ENCODE measurements at places on chromosomes 6 and 20. TPM values are rescaled to one million over a fixed set of nuclear protein-coding genes. Genes with fewer than 3 reads are reported as not detected.

NRSN2 gene
- total RNA-seq = 5.3 TPM

FOXF2 gene
- total RNA-seq = 14.1 TPM

PCK1 gene
- total RNA-seq = 0.96 TPM

LY6G6D gene
- total RNA-seq = not detected

CCR6 gene
- 2.3 TPM for total RNA-seq

ZNF831 gene
- total RNA-seq = not detected

OXT gene
- not detected for total RNA-seq

PRRT1 gene
- not detected for total RNA-seq

SYNJ2 gene
- total RNA-seq = 14.2 TPM

PRR18 gene
- total RNA-seq = not detected

TMEM14B gene
- total RNA-seq = 336 TPM

RTEL1 gene
- total RNA-seq = 12.5 TPM

PRSS35 gene
- 0.34 TPM for total RNA-seq

POU5F1 gene
- 26.0 TPM for total RNA-seq

CD2AP gene
- 53.2 TPM for total RNA-seq

TLDC2 gene
- total RNA-seq = 13.6 TPM

C20orf96 gene
- 3.3 TPM for total RNA-seq

NMBR gene
- not detected for total RNA-seq

SNPH gene
- 11.1 TPM for total RNA-seq

SYNE1 gene
- 23.5 TPM for total RNA-seq

MDFI gene
- 0.35 TPM for total RNA-seq

PM20D2 gene
- total RNA-seq = 16.9 TPM

EYA2 gene
- total RNA-seq = not detected

SLCO4A1 gene
- 65.5 TPM for total RNA-seq

ADGRF4 gene
- total RNA-seq = 3.9 TPM

GNRH2 gene
- total RNA-seq = not detected

EPHA7 gene
- not detected for total RNA-seq

RAET1G gene
- not detected for total RNA-seq

CLVS2 gene
- total RNA-seq = not detected

NR2E1 gene
- not detected for total RNA-seq

SLC17A2 gene
- not detected for total RNA-seq

ANKRD66 gene
- not detected for total RNA-seq

RALGAPB gene
- 4.5 TPM for total RNA-seq

BYSL gene
- 161 TPM for total RNA-seq

UST gene
- 0.37 TPM for total RNA-seq

IL20RA gene
- total RNA-seq = not detected

OR2B6 gene
- not detected for total RNA-seq

BFSP1 gene
- 37.0 TPM for total RNA-seq

SHLD1 gene
- 11.8 TPM for total RNA-seq

ADGRG6 gene
- total RNA-seq = 33.4 TPM

SAMD3 gene
- not detected for total RNA-seq

TXLNB gene
- not detected for total RNA-seq

RBBP8NL gene
- total RNA-seq = not detected

TINAG gene
- 114 TPM for total RNA-seq

TMEM244 gene
- total RNA-seq = not detected

LY6G6C gene
- total RNA-seq = not detected

BANF2 gene
- not detected for total RNA-seq

SRSF12 gene
- total RNA-seq = 1.9 TPM

CLIC5 gene
- total RNA-seq = not detected

Measured in Caki2 (cell line).